ENCODE measurements at places on chromosomes 12 and 14.

DNA sequence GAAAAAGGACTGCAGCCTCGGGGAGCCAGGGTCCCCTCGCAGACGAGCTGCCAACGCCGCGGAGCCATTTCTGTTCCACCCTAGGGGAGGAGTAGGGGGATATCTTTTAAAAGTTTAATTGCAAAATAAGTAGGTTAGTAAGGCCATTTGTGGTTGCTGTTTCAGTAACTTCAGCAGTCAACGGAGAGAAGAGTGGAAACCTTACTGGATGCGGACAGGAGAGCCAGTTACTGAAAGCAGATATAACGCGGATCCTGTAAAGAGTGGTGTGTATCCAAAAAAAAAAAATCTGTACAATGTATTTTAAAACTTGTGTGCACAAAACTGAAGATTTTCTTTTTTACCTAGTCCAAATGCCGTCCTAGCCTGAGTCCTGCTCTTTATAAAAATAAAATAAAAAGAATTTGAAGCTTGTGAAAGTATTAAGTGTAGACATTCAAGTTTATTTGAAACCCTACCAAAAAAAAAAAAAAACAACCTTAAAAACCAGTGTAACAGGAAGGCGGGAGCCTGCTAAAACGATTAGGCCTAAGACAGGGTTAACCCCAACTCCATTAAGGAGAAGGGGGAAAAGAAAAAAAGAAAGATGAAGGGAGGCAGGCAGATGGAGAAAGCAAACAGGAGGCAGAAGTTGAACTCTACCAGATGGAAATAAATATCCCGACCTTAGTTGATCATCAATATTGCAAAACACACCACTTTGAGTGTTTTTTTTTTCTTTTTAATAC, 1.0 kb upstream of the BTG1 start:
- no peak for DNase-seq

GRCh38 chr14:86652526-86652925, 1122.6 kb downstream of the FLRT2 start:
- DNase-seq = no peak

- DNase-seq = no peak
These were observed 37.4 kb downstream of the SLC6A12 start for GRCh38 chr12:176321-177181.

- no peak for DNase-seq
These were observed 161.6 kb upstream of the SOX5 start for GRCh38 chr12:24111086-24111485.

DNA sequence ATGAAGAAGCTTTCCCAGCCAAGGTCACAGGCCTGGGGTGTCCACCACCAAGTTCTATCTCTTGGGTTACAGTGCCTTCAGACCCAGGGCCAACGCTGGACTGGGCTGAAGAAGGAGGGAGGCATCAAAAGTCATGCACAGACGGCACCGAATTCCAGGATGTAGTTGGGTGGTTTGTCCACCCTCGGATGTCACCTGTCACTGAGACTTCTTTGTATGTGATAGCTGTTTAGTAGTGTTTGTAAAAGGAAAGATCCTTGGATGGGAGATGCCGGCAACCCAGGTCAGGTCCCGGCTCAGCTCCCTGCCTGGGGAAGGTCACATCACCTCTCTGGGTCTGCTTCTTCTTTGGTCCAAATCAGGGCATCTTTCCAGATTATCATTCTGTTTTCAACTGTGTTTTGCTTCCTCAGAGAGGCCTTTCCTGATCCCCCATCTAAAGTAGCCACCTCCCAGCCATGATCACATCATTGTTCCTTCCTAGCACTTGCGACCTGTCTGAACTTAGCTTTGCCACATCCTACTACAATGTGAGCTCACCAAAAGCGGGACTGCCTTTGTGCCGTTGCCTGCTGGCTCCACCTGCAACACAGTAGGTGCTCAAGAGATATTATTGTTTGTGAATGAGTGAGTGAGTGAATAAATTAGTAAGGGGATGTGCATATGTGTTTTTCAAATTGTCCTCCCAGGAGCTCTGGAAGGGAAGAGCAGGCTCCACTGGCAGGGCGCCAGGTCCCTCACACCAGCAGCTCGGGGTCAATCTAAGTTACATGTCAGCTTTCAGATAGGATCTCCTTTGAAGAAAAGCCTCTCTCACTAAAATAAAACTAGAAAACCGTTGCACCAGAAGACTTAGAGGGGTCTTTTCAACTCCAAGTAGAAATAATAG, 2.1 kb downstream of the TSPAN11 start:
- DNase-seq = no peak

GRCh38 chr12:120061575-120062214, 54.9 kb downstream of the RAB35 start:
- no peak for DNase-seq

- DNase-seq = no peak
These were observed 137.9 kb upstream of the ATP2B1 start for GRCh38 chr12:89846473-89847055.

DNA sequence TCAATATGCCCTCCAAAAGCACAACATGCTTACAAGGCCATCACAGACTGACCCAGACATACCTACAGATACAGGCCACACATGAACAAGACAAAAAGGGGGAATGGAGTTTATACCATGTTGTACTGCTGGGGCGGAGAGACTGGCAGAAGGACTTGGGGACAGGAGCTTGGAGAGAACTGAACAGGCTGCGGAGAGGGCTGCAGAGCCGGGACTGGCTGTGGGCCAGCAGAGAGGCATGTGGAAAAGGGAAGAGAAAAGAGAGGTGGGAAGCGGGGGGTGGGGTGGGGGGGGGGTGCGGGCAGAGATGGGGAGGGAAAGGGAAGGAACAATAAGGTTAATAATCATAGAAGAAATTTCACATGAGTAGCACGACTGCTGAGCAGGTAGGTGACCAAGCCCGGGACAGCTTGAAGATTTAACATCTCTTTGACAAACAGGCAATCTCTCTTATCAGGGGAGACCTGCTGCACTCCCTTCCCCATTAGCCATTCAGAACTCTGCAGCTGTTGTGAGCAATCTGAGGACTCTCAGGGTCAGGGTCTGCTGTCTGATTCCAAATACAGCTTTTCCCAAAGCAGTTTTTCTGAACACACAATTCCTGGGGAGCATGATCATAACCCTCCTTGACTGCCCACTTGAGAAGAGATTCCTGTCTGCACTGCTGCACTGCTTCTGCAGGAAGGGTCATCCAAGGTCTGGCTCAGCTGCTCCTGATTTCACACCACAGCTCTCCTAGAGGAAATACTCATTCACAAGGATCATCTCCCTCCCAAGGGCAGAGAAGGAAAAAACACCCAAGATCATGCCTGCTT, 21.6 kb upstream of the STAC3 start:
- DNase-seq = no peak

GRCh38 chr12:121443193-121443870, 43.4 kb downstream of the RNF34 start:
- peak; percentile 71 for DNase-seq

DNA sequence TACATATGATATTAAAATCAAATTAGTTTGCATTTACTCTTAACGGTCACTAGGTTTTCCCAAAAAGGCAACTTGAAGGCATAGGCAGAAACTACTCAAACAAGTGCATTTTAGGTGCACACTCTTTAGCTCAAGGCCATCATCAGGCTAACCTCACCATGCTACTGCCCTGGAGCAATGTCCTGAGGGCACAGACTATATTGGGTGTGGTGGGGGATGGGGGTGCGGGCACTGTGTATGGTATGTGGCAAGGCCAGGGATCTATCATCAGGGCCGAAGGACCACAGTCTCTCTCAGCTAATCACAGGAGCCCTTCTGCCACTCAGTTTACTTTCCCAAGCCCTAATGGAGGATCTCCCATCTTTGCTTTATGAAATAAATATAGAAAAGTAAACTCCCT, 51.9 kb downstream of the SH2B3 start:
- DNase-seq = no peak

DNA sequence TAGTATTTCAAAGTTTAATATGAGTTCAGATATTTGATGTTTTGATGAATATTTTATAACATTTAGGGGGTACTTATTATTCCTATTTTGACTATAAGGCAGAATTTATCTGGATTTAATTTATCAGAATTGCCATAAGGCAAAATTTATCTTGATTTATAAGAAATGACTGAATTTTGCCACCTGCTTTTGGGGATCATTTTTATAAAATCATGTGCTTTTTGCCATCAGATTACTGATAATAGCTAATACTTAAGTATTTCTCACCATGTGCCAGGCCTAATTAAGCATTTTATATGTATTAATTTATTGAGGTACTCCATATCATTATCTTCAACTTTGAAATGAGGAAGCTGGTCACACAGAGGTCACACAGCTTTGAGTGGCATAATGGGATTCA, 423.7 kb downstream of the PRKD1 start:
- no peak for DNase-seq

GRCh38 chr14:61063461-61063860, 82.4 kb downstream of the SLC38A6 start:
- no peak for DNase-seq

GRCh38 chr14:33566082-33566481, 384.8 kb downstream of the EGLN3 start:
- no peak for DNase-seq

GRCh38 chr12:82019533-82019932, 260.4 kb upstream of the PPFIA2 start:
- no peak for DNase-seq

GRCh38 chr12:50297996-50298395, 14.7 kb upstream of the LIMA1 start:
- no peak for DNase-seq

GRCh38 chr12:124786061-124786964, 77.4 kb downstream of the SCARB1 start:
- no peak for DNase-seq

- DNase-seq = no peak
These were observed 137.0 kb downstream of the ZFP36L1 start for GRCh38 chr14:68655911-68656316.

DNA sequence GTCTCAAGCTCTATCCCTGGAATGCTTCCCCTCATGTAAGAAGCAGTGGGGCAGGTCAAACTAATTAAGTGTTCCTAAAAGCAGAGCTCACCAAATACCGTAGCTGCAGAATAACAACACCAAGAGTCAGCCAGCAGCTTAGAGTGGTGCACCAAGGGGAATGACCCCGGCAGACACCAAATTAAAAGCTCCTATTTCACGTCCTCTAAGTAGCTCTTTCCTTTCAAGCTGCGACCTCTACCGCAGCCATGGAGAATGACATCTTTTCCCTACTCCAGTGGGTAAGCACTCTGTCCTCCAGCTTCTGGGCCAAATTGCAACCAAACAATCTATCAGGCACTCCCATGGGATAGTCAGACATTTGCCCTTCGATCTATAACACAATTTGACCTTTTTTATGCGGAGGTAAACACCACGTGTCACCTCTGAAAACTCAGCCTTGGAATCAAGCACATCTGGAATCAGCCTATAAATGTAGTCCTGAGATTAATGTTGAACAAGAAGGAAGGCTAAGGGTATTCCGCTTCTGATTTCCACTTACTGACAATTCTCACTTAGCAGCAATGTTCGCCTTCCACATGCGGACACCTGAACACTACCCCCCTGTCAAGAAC, 67.6 kb upstream of the CDKN3 start:
- no peak for DNase-seq

DNA sequence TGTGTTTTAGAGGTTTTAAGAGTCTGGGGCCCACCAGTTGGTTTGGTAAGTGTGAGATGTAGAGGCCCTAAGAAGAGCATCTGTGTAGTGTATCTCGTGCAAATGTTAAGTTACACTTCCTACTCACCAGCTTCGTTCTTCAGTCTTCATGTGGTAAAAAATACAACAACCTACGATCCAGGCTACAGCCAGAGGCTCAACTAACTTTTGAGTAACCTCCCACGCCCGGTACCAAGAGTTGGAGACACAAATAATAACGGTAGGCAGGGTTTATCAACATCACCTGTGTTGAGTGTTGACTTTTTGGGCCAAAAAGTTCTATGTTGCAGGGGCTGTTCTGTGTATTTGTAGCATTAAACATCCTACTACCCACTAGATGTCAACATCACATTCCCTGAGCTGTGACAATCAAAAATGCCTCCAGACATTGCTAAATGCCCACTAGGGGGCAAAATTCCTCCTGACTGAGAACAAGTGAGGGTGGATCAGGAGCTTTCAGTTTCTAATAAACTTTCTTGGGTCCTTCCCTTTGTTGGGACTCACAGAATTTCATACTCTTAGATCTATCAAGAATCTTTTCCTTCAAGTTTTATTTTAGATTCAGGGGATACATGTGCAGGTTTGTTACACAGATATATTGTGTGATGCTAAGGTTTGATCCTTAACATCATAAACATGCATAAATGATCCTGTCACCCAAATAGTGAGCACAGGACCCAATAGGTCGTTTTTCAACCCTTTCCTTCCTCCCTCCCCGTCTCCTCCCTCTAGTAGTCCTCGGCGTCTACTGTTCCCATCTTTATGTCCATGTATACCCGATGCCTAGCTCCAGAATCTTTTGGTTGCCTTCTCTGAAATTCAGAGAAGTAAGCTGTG, 94.7 kb downstream of the SLC2A13 start:
- DNase-seq = peak; percentile 32

- no peak for DNase-seq
These were observed 55.3 kb upstream of the AMN start for GRCh38 chr14:102866982-102867761.

DNA sequence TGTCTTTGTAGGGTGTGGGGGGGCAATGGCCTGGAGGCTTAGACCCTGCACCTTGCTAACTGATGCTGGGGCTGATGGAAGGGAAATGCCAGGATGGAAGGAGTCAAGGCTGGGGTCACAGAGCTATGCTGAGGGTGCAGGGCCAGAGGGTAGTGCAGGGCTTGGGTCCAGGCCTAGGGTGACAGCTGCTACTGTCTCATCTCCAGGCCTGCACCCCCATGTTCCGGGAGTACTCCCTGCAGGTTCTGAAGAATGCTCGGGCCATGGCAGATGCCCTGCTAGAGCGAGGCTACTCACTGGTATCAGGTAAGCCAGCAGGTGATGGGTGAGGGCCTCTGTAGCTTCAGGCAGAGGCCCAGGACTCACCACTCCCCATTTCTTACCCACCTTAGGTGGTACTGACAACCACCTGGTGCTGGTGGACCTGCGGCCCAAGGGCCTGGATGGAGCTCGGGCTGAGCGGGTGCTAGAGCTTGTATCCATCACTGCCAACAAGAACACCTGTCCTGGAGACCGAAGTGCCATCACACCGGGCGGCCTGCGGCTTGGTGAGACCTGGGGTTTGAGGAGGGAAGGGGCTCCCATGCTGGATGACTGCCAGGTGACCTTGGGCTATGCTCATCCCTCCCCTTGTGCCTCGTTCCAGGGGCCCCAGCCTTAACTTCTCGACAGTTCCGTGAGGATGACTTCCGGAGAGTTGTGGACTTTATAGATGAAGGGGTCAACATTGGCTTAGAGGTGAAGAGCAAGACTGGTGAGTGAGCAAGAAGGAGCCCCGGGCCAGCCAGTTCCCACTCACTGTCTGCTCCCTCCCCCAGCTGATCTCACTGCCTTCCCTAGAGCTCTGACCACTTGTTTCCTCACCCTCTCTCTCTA, 4.1 kb downstream of the SHMT2 start:
- DNase-seq = no peak

- no peak for DNase-seq
These were observed 184.1 kb downstream of the PRKD1 start for GRCh38 chr14:29743531-29743930.

- DNase-seq = peak; percentile 40
These were observed 39.4 kb upstream of the PPP2R5C start for GRCh38 chr14:101721951-101722661.

GRCh38 chr12:105348561-105348960, 18.1 kb downstream of the C12orf75 start:
- no peak for DNase-seq

GRCh38 chr12:114311974-114312373, 94.0 kb downstream of the TBX5 start:
- DNase-seq = no peak

GRCh38 chr12:23884909-23885308, 64.6 kb downstream of the SOX5 start:
- DNase-seq = no peak

GRCh38 chr14:103707329-103708263, 7.7 kb downstream of the XRCC3 start:
- no peak for DNase-seq

- no peak for DNase-seq
These were observed 4.7 kb downstream of the FOS start for GRCh38 chr14:75283162-75283832.
